ENCODE measurements at places on chromosomes 6 and 20. TPM values are rescaled to one million over a fixed set of nuclear protein-coding genes. Genes with fewer than 3 reads are reported as not detected.

The COL19A1 gene
- 3.3 TPM for total RNA-seq

GRCh38 chr20:45346851-45347250 lies 1.4 kb downstream of the SDC4 start:
- DNase-seq = no peak

The SIGLEC1 gene
- 6.9 TPM for total RNA-seq

The MROH8 gene
- 5.5 TPM for total RNA-seq

The SSTR4 gene
- not detected for total RNA-seq

GRCh38 chr6:16482702-16483314 lies 244.4 kb downstream of the GMPR start:
- no peak for DNase-seq

- DNase-seq = no peak
These were observed 97.2 kb downstream of the TULP4 start for GRCh38 chr6:158409451-158409850.

DNA sequence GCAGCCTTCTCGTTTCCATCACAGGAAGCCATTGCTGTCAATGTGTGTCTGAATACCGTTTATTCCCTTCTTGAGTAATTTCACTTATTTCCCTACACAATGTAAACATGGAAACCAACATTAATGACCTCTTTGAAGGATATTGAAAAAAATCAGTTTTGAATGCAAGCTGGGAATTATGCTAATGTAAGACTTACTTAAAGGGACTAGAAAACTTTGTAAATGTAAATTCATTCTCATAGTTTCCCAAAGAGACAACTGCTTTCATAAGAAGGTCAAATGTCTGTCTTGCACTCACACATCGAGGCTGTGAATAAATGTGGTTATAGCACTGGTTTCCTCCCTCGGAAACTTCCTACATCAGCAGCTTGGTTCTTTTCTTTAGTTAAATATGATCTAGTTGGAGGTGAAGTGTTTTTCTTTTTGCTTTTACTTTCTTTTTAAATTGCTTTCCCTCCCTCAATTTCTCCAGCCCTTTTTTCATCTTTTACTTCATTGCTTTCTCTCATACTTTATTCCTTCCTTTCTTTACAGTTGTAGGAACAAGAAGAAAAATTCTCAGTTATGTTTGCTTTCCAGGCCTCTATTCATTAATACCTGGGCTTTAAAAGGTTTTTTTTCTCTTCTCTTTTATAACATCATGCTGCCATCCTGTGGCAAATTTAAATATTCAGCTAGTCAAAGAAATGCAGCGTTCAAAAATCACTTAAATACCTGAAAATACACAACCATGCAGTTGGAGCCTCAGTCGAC lies 108.3 kb downstream of the TNFAIP3 start:
- no peak for DNase-seq

GRCh38 chr20:60964911-60965310 lies 287.1 kb upstream of the CDH4 start:
- DNase-seq = no peak

DNA sequence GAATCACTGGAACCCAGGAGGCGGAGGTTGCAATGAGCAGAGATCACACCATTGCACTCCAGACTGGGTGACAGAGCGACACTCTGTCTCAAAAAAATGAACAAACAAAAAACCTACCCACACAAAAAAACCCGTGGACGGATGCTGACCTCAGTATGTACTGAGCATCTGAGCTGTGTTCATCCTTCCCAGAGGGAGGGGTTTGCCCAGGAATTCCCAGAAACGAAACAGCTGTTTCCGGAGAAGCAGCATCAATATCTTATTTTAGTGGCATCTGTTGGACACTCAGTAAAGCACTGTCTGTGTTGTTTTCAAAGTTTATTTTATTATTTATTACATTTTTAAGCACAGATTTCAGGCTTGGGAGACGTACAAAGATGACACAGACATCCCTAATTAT lies 18.7 kb downstream of the NANP start:
- DNase-seq = no peak

GRCh38 chr20:52880997-52881396 lies 91.2 kb upstream of the TSHZ2 start:
- no peak for DNase-seq

GRCh38 chr20:2026514-2026913 lies 32.7 kb upstream of the PDYN start:
- no peak for DNase-seq

DNA sequence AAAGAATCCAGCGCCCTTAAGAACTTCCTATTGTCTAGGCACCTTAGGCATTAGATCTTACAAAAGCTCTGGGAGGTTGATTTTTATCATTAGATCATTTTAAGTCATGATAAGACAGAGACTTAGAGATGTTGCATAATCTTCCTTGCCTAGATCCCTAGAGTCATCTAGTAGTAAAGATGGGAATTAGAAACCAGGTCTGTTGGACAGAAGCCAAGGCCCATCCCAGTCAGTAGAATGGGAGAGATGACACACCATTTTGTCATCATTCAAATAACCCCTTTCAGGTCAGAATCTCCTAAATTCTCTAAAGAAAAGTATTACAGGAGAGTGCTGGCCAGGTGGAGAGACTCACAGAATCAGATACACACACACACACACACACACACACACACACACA lies 579.1 kb downstream of the BMP2 start:
- no peak for DNase-seq

DNA sequence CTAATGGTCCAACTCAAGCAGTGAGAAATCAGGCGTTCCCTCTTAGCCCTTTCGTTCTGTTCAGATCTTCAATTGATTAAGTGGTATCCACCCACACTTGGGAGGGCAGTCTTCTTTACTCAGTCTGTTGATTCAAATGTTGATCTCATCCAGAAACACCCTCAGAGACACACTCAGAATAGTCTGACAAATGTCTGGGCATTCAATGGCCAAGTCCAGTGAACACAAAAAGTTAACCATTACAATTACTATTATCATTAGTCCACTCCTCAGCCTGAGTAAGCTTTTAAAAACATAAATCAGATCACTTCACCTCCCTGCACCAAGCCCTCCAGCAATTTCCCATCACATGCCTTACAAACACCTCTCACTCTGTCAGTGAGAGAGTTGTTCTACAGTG lies 423.2 kb downstream of the RFPL4B start:
- no peak for DNase-seq

GRCh38 chr6:34239500-34239825 lies 2.8 kb downstream of the HMGA1 start:
- no peak for DNase-seq

The FRS3 gene
- total RNA-seq = 3.8 TPM

GRCh38 chr6:130307752-130308361 lies 58.0 kb upstream of the TMEM200A start:
- DNase-seq = no peak

The PLCB4 gene
- 14.7 TPM for total RNA-seq

- DNase-seq = no peak
These were observed 2.2 kb downstream of the NKX2-4 start for GRCh38 chr20:21395051-21395665.

GRCh38 chr20:50286609-50287008 lies 96.0 kb downstream of the CEBPB start:
- DNase-seq = no peak

GRCh38 chr6:43895656-43896328 lies 125.8 kb downstream of the VEGFA start:
- DNase-seq = no peak

- no peak for DNase-seq
These were observed 58.9 kb downstream of the PTPRK start for GRCh38 chr6:128461501-128461900.

The RAB44 gene
- not detected for total RNA-seq

- no peak for DNase-seq
These were observed 30.4 kb downstream of the IBTK start for GRCh38 chr6:82217018-82217586.

GRCh38 chr6:118882314-118882905 lies 11.5 kb upstream of the ASF1A start:
- DNase-seq = no peak

DNA sequence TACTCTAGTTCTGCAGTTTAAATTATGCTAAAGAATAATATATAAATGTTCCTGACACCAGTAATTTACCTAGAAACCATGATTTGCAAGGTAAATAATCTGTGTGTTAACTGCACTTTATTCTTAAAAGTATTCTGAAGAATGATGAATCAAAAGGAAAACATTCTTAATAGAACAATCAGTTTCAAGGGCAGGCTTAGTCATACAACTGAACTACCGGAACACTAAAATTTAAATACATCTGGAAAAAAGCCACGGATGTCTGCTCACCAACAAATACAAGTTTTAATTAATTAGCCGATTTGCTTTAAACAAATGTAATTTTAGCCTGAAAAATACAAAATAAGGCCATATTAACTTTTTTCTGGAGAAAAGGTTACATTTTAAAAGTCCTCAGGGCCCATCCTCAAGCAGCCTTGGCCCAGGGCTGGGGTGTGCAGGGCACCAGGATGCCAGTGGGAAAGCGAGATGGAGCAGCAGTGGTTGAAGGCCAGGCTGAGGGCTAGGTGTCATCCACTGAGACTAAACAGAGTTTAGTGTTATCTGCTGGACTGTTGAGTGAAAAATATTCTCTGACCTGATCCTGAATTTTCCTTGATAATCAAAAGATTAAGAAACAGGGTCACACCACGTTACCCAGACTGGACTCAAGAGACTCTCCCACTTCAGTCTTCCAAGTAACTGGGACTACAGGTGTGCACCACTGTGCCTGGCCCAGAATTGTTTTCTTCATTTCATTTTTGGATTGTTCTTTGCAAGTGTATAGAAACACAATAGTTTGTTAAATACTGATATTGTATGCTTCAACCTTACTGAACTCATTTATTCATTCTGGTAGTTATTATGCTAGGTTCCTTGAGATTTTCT lies 88.2 kb upstream of the DST start:
- DNase-seq = no peak

GRCh38 chr6:79780881-79781280 lies 149.8 kb downstream of the SH3BGRL2 start:
- DNase-seq = no peak

GRCh38 chr6:22530506-22530905 lies 38.9 kb upstream of the HDGFL1 start:
- DNase-seq = no peak

DNA sequence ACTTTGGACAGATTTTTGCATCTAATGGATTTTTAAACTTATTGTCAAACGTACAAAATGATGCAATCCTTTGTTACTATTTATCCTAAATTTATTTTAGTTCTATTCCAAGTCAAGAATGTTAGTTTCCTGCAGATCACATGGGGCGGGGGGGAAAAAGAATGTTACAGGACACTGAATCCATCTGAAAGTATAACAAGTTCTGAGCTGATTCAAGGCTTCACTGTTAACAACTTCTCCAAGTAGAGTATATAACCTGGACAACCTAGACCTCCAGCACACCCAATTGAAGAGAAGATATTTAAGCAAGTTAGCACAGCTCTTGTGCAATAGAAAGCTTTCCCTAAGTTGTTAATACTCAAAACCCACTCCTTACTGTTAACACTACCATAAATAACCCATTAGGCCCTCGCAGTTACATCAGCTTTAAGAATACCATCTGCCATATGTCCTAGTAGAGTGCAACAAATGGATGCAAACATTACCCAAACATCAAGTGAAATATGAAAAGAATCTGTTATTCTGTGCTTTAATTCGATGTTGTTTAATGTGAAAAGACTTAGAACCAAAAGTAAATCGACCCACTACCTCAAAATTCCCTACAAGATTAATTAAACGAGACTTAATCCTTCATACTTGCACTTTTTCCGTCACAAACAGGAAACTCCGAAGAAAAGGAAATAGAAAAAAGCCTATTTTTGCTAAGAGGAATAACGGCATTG lies 1.3 kb downstream of the SEC63 start:
- no peak for DNase-seq

- no peak for DNase-seq
These were observed 157.2 kb downstream of the MTFR2 start for GRCh38 chr6:136092897-136093296.

The GRM1 gene
- 3.0 TPM for total RNA-seq

- no peak for DNase-seq
These were observed 113.7 kb upstream of the DTNBP1 start for GRCh38 chr6:15776458-15776980.

The VPS52 gene
- total RNA-seq = 47.0 TPM

Data from heart left ventricle (tissue), 16 donors.